Sciatic nerve (tissue), 2 donors: ENCODE measurements at places on chromosomes 1 and 21. TPM values are rescaled to one million over a fixed set of nuclear protein-coding genes. Genes with fewer than 3 reads are reported as not detected.

- no peak for DNase-seq
These were observed 121.0 kb downstream of the ATP5PO start for GRCh38 chr21:33794596-33794995.

DNA sequence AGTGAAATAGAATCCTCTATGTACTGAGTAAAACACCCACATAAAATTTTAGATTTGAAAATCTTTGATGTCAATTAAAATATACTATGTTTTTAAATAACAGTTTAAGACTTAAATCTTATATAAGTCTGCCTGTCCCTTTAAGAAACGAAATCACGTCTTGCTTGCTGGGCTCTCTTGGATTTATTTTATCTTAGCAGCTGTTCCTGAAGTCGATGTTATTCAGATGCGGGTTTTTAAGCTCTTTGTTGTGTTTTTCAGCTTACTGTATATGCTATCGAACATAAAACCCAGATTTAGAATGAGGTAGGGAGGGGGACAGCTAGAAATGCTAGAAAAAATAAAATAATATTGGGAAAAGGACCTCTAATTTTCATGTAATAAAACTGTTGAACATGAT is 11.1 kb upstream of the SSX2IP start:
- DNase-seq = no peak

Gene PALMD
- total RNA-seq = 119 TPM

Gene FABP3
- 6.5 TPM for total RNA-seq

DNA sequence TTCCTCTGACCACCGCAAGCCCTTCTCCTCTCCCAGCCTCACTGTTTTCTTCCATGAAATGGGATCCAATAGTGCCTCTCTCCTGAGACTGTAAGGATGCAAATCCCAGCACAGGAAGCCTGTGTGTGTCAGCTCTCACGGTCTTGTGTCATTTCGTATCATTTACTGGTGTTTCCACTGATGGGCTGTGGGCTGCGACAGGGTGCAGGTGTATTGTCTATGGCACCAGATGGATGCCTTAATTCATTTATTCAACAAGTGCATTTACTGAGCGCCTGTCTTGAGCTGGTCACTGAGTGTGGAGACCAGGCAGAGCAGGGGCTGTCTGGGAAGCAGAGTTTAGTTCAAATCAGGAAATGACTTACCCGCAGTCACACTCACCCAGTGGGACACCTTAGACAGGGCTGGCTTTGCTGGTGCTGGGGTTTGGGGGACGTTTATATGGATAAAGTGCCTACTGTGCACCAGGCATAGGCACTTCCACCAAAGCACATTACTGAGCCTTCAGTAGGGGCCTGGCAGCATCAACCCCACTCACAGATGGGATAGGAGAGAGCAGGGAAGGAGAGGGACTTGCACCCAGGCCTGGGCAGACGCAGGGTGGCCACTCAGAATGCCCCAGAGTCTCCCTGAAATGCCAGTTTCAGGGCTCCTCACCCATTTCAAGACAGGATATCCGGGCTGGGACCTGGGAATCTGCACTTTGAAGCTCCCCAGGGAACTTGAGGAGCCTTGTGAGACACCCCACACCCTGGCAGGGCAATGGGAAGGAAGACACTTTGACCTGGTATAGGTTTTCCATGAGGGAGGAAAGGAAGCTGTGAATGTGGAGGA is 398.9 kb downstream of the MATN1 start:
- peak; percentile 10 for DNase-seq

Gene ACTL8
- not detected for total RNA-seq

Gene BLACAT1
- 0.13 TPM for total RNA-seq

DNA sequence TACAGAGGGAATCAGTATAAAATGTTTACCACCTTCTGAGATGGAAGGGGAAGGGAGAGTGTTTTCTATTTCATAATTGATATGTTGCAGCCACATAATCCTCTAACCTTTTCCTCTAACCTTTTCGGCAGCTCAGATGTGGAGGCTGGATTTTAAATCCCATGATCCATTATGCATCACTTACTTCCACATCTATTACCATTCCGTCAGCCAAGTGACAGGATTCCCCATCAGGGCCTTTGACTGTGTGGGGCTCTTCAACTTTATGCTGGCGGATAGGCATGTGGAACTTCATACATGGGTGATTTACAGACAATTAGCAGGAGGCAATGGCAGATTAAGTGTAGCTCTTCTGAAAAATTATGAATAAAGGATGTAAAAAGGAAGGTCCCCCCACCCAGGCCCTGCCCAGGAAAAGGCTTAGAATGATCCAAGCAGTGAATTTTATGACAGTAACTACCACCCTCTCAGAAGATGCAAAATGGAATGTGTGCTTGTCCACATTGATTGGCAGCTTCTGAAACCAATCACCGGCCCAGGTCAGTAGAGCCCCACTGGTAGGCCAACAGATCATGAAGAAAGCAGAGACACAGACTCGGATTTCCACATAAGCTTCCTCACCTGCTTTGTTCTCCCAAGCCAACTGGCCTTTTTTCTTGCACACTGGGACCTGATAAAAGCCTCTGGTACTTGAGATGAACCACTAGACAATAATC is 147.0 kb downstream of the ST6GALNAC5 start:
- DNase-seq = no peak

GRCh38 chr1:58067082-58067481 is 479.4 kb downstream of the OMA1 start:
- DNase-seq = no peak

Gene SMCP
- total RNA-seq = not detected

GRCh38 chr21:33026878-33027400 is 1.2 kb downstream of the OLIG2 start:
- peak; percentile 49 for DNase-seq

Gene KLF17
- not detected for total RNA-seq

- no peak for DNase-seq
These were observed 18.0 kb upstream of the ASB17 start for GRCh38 chr1:75950176-75950575.

Gene SPRR2B
- not detected for total RNA-seq

Gene DLGAP3
- 0.36 TPM for total RNA-seq

- DNase-seq = no peak
These were observed 63.2 kb downstream of the PRKAB2 start for GRCh38 chr1:147109041-147109440.

Gene REN
- total RNA-seq = not detected

DNA sequence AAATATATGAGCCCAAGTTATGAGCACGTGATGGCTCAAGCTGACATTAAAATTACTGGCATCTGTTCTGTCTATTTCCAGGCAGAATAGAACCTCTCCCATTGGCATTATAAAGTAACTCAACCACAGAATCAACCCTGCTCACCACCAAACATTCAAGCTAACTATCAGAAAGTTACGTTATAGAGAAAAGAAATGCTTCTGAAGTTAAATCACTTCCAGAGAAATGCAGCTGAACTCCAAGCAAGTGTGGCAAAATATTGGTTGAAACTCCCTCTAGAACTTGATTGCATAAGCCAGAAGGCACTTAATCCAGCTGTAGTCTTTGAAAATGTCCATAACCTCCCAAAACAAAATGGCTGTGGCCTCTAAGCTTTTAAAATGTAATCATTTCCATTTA is 36.2 kb upstream of the UBE2U start:
- DNase-seq = no peak

Gene AMPD1
- not detected for total RNA-seq

GRCh38 chr1:106232128-106232527 is 824.3 kb upstream of the PRMT6 start:
- no peak for DNase-seq

GRCh38 chr1:100883963-100884362 is 10.7 kb downstream of the EXTL2 start:
- no peak for DNase-seq

- no peak for DNase-seq
These were observed 1.7 kb downstream of the DCAF8 start for GRCh38 chr1:160260406-160261382.

DNA sequence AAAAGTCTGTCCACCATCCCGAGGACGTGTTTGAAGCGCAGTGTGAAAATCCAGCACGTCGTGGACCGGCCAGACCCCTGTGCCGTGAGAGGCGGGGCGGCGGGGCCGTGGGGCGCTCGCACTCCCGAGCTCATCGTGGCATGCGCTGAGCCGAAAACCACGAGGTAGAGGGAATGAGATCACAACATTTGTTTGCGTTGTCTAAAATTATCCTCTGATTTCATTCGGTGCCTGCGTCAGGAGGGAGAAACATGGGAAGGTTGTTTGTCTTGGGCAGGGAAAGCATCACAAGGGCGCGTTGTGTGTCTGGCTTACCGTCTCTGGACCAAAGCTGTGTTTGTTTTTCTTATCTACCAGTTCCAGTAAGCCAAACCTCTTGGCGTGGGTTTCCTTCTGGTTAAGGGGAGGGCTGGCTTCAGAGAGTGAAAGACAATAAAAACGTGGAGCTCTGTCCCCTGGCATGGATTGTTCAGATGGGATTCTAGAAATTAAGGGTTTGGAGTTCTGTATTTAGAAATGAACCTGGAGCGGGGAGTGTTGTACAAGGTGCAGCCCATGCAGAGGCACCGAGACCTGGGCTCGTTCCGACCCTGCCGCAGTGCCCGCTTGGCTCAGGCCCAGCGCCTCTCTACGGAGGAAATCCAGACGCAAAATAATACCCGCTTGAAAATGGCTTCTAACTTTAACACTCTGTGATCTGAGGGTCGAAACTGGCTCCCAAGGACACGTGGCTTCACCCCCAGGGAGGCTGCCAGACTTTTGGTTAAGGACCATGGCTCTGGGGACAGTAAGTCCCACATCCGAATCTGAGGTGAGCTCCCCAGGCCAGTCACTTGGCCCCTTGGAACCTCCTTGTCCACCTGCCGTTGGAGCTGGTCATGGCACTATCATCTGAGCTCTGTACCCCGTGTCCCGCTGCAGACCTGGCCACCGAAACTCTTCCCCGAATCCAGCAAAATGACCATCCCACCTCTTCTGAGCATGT is 68.7 kb upstream of the FAM3B start:
- peak; percentile 74 for DNase-seq

DNA sequence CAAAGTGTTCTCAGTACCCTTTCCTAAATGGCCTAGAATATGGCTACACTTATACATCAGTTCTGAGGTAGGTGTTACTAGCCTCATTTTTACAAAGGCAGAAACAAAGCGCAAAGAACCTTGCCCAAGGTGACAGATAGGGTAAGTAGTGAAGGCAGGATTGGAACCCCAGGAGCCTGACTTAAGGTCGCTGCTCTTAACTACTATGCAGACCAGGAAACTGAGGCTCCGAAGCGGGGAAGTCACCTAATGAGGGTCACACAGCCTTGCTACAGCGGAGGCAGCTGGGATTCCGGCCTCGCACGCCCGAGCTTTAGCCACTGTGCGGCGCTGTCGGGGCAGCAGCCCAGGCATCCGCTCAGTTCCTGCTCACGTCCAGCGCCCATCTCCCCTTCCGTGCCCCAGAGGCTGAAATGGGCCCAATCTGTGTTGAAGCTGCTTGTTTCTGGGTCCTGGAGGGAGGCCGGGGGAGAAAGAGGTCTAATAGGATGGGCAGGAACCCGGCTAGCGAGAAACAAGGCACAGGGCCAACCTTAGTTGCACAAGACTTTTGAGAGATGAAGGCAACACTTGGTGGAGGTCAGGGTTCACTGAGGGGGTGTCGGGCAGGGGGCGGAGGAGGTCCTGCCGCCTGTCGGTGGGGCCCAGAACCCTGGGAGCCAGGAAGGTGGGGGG is 1.4 kb upstream of the FOXD2 start:
- peak; percentile 90 for DNase-seq

DNA sequence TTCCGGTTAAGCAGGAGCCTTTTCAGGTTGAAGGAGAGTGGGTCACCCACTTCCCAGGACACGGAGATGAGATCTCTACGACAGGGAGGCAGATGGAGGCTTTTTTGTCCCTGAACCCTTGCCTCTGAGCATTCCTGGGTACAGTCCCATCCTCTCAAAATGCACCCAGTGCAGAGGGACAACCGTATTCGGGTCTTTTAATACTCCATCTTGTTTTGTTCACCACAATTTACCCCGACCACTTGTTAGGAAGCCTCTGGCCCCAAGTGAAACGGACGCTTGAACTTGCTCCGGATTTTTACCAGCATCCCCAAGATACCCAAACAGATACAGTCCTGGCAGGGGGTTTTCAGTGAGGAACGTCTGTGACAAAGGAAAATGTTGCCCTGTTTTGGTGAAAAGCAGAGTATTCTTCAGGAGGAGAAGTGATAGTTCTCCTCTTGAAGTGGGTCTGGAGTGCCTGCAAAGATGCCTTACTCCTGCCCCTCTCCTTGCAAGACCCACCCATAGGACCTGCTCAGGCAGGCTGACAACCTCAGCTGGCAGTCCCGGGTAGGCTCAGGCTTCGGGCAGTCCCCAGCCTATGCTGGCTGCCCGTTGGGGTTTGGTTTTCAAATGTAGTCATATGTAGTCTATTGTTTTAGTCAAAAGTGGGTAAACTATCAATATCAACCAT is 669 bp upstream of the ARL8A start:
- DNase-seq = no peak

DNA sequence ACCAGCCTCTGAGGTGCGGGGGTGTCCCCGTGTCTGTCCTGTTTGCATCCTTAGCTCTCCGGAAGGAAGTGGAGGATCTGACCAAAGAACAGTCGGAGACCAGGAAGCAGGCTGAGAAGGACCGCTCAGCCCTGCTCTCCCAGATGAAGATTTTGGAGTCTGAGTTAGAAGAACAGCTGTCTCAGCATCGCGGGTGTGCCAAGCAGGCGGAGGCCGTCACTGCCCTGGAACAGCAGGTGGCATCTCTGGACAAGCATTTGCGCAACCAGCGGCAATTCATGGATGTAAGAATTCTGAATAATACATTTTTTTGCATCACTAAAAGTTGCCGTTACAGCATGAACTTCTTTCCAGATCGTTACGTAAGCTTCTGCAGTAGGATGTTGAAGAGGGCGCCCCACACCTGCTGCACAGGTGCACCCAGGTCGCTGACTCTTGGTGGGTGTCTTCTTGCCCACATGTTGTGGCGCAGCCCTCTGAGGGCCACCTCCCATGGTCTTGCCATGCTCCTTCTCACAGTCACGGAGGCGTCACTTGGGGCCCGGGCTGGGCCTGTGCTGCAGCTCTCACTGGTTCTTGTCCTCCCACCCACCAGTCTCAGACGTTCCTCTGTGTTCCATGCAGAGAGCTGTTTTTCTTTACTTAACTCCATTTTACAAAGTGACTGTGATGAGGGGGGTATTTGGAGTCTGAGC is 61.3 kb upstream of the DIP2A start:
- DNase-seq = no peak

Gene KRTAP7-1
- not detected for total RNA-seq

GRCh38 chr1:119115311-119115710 is 25.1 kb downstream of the WARS2 start:
- no peak for DNase-seq

- no peak for DNase-seq
These were observed 132.6 kb downstream of the DHRS3 start for GRCh38 chr1:12485231-12486058.

GRCh38 chr1:180743868-180744267 is 112.0 kb downstream of the XPR1 start:
- DNase-seq = no peak

Gene DNASE2B
- total RNA-seq = not detected

DNA sequence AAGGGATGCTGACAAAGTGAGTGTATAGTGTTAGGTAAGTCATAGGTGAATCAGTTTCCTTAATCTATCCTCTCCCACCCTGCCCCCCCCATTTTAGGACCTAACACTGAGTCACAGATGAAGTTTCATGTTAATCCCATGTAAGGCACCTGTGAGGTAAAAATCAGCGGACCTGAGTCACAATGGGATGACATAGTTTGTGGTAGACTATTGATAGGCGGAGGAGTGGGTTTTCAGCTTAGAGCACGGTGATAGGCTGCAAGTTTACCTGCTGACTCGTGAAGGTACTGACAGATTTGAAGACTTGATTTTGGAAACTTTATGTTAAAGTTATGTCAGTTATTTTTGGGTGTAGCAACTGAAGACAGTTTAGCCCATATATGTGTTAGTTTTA is 1.7 kb downstream of the TOR1AIP1 start:
- no peak for DNase-seq

GRCh38 chr1:174060090-174060489 is 37.9 kb upstream of the RC3H1 start:
- DNase-seq = no peak

- no peak for DNase-seq
These were observed 972.5 kb downstream of the MRPL39 start for GRCh38 chr21:24634749-24635148.
